ENCODE measurements at places on chromosomes 7 and 10. TPM values are rescaled to one million over a fixed set of nuclear protein-coding genes. Genes with fewer than 3 reads are reported as not detected.
A peak's percentile ranks its signal among the peaks of the same experiment; 100 is the strongest.

DNA sequence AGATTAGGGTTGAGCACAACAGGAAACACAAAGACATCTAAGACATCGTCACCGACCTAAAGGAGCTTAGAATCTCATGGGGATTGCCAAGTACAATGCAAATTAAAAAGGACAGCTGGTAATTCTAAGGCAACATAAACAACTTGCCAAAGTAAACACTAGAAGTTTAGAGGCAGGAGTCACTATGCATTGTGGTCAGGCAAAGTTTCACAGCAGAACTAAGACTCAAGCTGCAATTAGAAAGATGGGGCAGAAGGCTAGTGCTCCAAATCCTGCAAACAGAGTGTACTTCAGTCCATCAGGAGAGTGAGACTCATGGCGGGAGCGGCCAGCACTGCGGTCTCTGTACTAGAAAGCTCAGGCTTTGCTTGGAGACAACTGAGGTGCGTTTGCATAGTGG is 52.7 kb downstream of the HIPK2 start:
- DNase-seq: peak; percentile 36

DNA sequence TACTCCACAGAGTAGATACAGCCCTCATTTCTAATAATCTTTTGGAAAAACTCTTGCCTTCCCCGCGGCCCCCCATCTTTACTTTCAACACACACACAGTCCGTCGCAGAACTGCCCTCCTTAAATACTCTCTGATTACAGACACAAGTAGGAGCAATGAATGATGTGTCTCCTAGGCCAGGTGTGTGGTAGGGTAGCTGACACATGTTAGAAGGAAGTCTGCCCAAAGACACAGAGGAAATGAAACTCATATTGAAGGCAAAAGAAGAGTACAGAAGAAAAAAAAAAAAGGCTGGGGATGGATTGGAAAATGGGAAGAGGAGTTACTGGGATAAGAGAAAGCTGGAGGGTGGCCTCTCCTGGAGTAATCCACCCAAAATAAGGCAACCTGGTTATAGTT is 14.6 kb downstream of the OPALIN start:
- DNase-seq: no peak

- DNase-seq: no peak
Measured at GRCh38 chr7:128398016-128398840, 11.6 kb downstream of the IMPDH1 start.

The HTR5A gene
- not detected for total RNA-seq
